ENCODE measurements at places on chromosomes 4 and X. TPM values are rescaled to one million over a fixed set of nuclear protein-coding genes. Genes with fewer than 3 reads are reported as not detected.

DNA sequence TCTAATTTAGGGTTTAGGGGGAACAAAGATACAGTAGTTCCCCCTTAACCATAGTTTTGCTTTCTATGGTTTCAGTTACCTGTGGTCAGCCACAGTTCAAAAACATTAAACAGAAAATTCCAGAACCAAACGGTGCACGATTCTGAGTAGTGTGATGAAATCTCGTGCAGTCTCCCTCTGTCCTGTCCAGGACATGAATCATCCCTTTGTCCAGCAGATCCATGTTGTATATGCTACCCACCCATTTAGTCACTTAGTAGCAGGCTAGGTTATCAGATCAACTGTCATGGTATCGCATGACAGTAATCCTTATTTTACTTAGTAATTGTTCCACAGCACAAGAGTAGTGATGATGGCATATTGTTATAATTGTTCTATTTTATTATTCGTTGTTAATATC is 556.1 kb downstream of the IL1RAPL1 start:
- no peak for DNase-seq

LIMCH1 gene
- 34.6 TPM for total RNA-seq

DNA sequence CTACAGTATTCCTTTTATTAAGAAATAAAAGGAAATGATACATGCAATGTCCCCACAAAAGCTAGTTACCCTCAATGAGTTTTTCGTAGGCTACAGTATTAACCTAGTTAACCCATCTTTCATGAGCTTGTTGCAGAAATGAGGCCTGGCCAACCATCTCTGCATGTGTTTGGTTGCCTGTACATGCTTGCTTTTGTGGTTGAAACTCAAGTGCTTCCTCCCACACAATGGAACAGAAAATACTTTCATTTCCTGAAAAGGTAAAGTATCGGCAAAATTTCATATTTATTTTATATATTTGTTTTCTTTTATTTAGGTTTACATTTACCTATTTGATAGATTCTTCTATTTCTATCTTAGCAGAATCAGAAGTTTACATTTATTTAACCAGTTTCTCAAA is 214.6 kb upstream of the FAM241A start:
- DNase-seq, result no peak

DNA sequence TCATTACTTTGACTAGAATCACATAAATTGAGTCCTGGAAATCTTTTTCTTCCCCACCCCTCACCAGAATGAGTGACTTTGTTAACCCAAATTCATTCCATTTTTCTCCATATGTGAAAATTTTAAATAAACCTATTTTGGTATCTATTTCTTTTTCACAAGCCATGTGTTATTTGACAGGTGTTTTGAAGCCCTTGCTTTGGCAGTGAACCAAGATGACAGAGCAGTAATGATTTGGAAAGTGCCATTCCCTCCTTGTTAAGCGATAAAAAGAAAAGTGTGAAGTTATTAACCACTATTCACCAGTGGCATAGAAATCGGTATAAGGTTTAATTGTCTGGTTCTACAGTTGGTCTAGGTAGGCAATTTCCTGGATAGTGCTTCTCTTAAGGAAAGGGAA is 66.1 kb downstream of the POLA1 start:
- DNase-seq, result no peak

CT45A10 gene
- not detected for total RNA-seq

GRCh38 chr4:97531351-97531750 is 611.9 kb downstream of the STPG2 start:
- no peak for DNase-seq

DNA sequence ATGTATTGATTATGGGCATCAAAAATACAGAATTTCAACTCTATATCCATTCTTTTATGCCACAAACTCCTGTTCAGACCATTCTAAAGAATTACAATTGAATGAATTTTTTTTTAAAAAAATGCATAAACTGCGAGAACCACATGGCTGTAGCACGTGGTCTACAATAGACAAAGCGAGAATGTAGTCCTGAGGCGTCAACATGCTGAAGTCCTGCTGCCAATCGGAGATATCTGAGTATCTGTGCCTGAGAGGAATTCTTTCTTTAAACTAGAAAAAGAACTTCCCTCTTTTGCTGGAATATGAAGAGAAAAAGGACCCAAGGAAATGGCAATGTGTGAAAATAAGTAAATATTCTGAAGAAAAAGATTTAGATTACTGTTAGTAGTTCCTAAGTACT is 105.7 kb downstream of the CDS1 start:
- DNase-seq, result no peak

Data from breast epithelium (tissue), 4 donors.